ENCODE measurements at places on chromosomes 5 and 9.

- DNase-seq, result no peak
Measured at GRCh38 chr5:105789246-105789645, 1881.5 kb downstream of the EFNA5 start.

DNA sequence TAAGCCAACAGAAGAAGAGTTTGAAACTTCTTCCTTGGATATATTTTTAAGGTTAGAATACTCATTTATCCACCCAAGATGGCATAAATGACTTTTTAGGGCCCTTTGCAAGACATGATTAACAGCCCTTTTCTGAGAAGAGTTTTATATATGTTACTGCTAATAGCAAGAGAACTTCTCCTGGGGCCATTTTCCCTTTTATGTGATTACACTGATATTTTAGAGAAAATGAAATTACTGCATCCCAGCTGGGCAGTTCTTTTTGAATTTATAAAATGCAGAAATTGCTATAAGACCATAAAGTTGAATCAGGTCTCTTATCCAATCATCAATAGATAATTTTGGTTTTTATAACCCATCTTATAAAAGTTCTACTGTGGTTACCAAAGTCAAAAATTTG, 161.3 kb upstream of the RFX3 start:
- no peak for DNase-seq

- DNase-seq, result no peak
Measured at GRCh38 chr5:80140496-80140895, 105.3 kb downstream of the THBS4 start.

- DNase-seq, result no peak
Measured at GRCh38 chr5:170312301-170312595, 14.7 kb upstream of the LCP2 start.

GRCh38 chr5:134793111-134793510, 34.5 kb downstream of the DDX46 start:
- DNase-seq, result no peak

GRCh38 chr5:73118391-73118973, 1.9 kb upstream of the TMEM171 start:
- DNase-seq, result no peak

GRCh38 chr5:162496100-162496808, 428.7 kb downstream of the GABRG2 start:
- no peak for DNase-seq

DNA sequence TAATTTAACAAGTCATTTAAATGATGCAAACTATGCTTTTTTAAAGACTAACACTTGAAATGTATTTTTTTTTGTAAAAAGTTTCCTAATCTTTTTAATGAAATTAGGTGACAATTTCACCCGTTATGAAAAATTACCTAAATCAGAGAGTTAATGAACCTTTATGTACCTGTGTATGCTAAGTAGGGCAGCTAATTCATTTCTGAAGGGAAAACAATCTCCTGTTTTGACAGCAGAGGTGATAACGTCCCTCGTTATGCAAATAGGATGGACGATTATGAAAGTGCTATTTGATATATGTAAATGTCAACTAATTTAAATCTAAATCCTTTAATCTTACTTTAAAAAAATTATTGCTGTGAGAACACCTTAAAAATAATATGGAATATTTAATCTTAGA, 58.8 kb downstream of the MEF2C start:
- DNase-seq, result no peak

DNA sequence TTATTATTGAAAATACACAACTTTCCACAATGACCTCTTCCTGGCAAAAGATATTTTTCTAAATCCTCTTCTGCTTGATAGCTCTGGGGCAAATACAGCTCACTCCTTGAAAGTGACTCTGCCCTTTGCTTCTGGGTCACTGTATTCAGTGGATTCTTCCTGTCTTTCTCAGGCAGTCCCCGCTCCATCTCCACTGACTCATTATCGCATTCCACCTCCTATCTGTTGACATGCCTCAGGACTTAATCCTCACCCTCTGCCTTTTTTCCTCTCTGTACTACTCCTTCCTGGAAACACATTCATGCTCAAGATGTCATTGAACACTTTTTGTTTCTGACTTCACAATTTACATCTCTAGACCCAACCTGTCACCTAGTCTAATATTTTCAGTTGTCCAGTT, 8.4 kb upstream of the RGS7BP start:
- no peak for DNase-seq

DNA sequence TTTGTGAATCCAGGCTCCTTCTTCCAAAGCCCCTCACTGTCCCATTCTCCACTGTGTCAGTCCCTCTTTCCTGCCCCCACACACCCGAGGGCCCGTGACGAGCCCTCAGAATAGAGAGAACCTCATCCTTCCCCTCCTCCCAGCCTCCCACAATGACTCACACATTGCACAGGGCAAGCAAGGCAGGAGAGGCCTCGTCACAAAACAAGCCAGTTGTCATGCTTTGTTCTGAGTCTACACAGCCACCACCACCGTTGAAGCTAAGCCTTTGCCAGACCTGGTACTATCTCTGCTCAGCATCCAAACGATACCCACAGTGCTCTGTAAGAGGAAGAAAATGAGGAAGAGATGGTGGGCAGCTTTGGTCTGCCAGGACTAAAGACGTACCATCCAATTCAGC, 142.2 kb upstream of the ZNF366 start:
- DNase-seq, result no peak

DNA sequence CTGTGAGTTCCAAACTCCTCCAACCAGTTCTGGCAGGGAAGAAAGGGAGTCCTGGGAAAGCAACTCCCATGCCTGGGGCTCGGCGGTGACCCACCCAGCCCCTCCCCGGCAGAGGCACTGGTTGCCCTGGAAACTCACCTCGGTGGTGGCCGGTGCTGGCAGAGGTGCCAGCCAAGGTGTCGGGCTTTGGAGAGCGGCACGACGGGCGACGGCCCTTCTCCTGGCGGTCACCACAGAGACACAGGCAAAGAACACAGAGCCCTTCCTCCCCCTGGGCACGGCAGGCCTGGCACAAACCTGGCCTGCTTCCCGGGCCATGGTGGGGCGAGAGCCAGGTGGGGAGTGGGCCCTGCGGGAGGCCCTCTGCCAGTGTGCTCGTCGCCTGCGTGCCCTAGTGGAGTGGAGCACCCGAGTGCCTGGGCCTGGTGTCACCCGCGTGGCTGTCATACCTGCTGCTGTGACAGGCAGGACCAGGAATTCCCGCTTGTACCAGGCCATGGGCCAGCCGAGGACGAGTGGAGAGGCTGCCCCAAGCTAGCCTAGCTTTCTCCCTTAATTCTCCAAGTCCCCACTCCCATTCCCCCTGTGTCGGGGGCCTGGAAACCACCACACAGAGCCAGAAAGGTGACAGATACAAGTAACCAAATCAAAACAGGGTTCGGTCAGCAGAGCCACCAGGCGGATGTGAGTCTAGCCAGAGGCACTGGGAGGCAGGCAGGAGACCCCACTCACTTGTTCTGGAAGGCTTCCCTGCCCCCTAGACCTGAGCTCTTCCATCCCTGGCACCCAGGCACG, 8.2 kb upstream of the RALGDS start:
- DNase-seq, result no peak

DNA sequence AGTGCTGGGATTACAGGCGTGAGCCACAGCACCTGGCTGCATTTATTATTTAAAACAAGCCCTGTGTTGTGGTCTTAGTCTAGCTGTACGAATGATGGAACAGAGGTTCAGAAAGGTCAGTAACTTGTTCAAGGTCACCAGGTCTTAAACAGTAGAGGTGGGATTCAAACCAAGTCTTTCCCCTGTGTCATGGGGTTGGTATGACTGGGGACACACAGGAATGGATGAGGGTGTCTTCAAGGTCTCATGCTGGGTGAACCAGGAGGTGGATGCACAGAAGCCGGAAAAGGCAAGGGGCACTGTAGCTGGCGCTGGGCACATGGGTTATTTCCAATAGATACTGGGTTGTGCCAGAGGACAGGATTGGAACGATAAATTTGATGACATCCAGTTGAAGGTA, 32.2 kb upstream of the TJP2 start:
- DNase-seq, result no peak

All from astrocyte of the cerebellum (primary cell).